ENCODE measurements at places on chromosomes 13 and 19.

DNA sequence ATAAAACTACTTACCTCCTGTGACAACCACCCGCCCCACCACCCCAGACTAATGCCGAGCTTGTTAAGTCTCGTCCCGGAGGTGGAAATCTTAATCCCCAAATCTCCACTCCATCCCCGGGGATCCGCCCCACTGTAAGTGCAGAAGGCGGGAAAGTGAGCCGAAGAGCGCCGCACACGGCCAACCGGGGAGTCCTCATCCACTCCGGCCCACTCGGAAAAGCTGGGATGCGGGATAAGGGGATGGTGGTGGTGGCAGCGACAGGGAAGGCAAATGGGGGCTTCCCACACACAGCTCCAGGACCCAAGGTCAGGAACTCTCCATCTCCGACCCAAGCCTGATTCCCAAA, 621 bp downstream of the FBL start:
- DNase-seq = no peak

- DNase-seq = no peak
Measured at GRCh38 chr19:28396287-28396831, 816.6 kb downstream of the UQCRFS1 start.

GRCh38 chr19:56681702-56682101, 10.1 kb upstream of the ZNF835 start:
- DNase-seq = no peak

GRCh38 chr13:32142115-32142514, 110.5 kb downstream of the FRY start:
- no peak for DNase-seq

DNA sequence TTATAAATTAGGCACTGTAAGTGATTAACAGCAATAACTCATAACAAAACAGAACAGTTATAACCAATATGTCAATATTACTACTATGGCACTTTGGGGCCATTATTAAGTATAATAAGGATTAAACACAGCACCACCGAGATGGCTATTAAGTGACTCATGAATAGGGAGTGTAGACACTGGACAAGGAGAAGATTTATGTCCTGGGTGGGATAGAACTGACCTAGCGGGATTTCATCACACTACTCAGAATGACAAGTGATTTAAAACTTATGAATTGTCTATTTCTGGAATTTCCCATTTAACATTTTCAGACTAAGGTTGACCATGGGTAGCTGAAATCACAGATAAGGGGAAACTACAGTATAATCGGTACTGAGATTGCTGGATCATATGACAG, 79.0 kb upstream of the SLC7A1 start:
- DNase-seq = no peak

GRCh38 chr19:6109947-6110346, 353 bp downstream of the RFX2 start:
- no peak for DNase-seq

- no peak for DNase-seq
Measured at GRCh38 chr19:4363571-4364304, 20.4 kb downstream of the MPND start.

DNA sequence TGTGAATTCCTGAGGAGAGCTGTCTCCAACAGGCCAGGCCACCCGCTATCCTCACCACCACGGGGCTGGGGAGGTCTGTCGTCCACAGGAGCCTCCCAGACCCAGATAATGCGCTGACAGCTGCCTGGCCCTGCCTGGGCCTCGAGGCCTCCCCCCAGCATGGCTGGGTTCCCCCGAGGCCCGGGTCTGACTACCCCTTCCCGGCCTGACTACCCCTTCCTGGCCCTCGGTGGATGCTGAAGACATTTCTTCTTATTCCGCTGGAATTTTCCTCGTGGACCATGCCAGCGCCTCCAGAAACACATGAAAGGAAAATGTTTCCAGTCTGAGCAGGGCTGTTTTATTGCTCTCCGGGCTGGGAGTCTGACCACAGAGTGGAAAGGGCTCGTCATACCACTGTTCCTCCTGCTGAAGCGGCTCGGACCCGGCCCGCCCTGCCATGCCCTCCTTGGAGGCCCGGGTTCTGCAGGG, 16.8 kb upstream of the COMP start:
- DNase-seq = peak; percentile 91

- DNase-seq = no peak
Measured at GRCh38 chr13:101157261-101157660, 259.0 kb downstream of the NALCN start.

DNA sequence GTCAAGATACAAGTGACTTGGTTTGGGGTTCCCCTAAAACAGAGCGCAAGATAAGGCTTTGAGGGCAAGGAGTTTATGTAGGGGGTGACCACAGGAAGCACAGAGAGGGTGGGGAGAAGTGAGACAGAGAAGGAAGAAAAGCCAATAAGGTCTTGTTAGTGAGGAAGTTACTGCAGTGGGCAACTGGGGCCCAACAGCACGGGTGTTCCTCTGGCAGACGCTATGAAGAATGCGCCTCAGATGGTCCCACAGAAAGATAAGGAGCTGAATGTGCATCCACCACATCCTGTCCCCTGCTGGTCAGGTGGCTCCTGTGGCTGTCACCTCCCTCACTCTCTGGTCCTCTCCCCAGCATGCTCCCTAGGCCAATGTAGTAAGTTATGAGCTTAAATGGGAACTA, 333.5 kb downstream of the TSHZ3 start:
- DNase-seq = no peak

- no peak for DNase-seq
Measured at GRCh38 chr13:111117289-111117688, 2.2 kb downstream of the ARHGEF7 start.
